ENCODE measurements at places on chromosomes 4 and X. TPM values are rescaled to one million over a fixed set of nuclear protein-coding genes. Genes with fewer than 3 reads are reported as not detected.
A peak's percentile ranks its signal among the peaks of the same experiment; 100 is the strongest.

GRCh38 chrX:31213941-31214340 lies 142.1 kb upstream of the FTHL17 start:
- no peaks in the 10 kb centered on the region for H3K36me3 ChIP-seq
- no peaks in the 10 kb centered on the region for H3K27me3 ChIP-seq
- H3K4me3 ChIP-seq = no peak overlapping the region
- DNase-seq = no peak

- no peak for DNase-seq
- no peak overlapping the region for H3K4me3 ChIP-seq
- H3K27me3 ChIP-seq = no peaks in the 10 kb centered on the region
- no peaks in the 10 kb centered on the region for H3K36me3 ChIP-seq
- H3K27ac ChIP-seq = no peak overlapping the region
Observed at GRCh38 chrX:126456136-126456535, 96.5 kb downstream of the DCAF12L1 start.

GRCh38 chr4:114386637-114387233 lies 211.9 kb upstream of the UGT8 start:
- H3K27ac ChIP-seq = no peak overlapping the region
- DNase-seq = peak; percentile 10
- H3K4me3 ChIP-seq = no peak overlapping the region
- no peaks in the 10 kb centered on the region for H3K36me3 ChIP-seq
- no peaks in the 10 kb centered on the region for H3K4me1 ChIP-seq

- no peaks in the 10 kb centered on the region for H3K27me3 ChIP-seq
- no peak overlapping the region for H3K27ac ChIP-seq
- no peak for DNase-seq
Observed at GRCh38 chr4:76061982-76062381, 12.5 kb upstream of the ART3 start.

TGIF2LX gene
- total RNA-seq = not detected

GRCh38 chr4:26496207-26496783 lies 6.0 kb upstream of the CCKAR start:
- DNase-seq = no peak
- no peaks in the 10 kb centered on the region for H3K4me1 ChIP-seq
- no peaks in the 10 kb centered on the region for H3K27me3 ChIP-seq
- no peaks in the 10 kb centered on the region for H3K36me3 ChIP-seq
- H3K4me3 ChIP-seq = no peak overlapping the region
- H3K27ac ChIP-seq = no peak overlapping the region

KLB gene
- total RNA-seq = not detected

- H3K27me3 ChIP-seq = no peaks in the 10 kb centered on the region
- H3K36me3 ChIP-seq = no peaks in the 10 kb centered on the region
- no peak overlapping the region for H3K27ac ChIP-seq
Observed at GRCh38 chr4:112251019-112251643, 19.5 kb downstream of the AP1AR start.

SPOCK3 gene
- not detected for total RNA-seq

DNA sequence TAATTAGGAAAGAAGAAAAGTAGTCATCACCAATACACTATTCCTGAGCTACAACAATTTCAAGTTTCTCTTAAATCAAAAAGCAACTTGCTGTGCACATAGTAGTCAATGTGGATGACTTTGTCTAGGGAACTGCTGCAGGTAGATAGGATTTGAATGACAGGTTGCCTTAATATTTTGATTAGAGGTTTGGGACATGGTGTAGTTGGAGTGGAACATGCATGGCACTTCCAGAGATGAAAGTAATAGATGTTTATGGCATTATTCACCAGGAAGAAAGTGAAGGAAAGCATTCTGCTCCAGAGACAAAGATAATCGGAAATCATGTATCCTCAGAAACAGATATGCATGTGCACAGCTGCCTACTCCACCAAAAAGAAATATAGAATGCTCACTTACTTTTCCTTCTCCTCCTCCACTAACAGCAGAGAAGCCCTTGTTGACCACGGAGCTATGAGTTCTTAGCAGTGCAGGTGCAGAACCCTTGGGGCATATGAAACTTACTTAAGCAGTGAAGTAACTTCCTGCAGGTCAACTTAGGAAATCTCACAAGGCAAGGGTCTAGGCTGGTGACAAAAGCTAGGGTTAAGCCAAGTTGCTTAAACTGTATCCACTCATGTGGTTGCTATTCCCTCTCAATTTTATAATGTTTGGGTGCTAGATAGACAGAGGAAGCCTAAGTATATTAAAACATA lies 390.8 kb downstream of the HNRNPD start:
- H3K4me1 ChIP-seq = no peaks in the 10 kb centered on the region
- no peak overlapping the region for H3K4me3 ChIP-seq
- no peaks in the 10 kb centered on the region for H3K36me3 ChIP-seq
- DNase-seq = no peak
- no peaks in the 10 kb centered on the region for H3K27me3 ChIP-seq

RASGEF1B gene
- total RNA-seq = 1.9 TPM

DOK7 gene
- total RNA-seq = not detected

- H3K4me1 ChIP-seq = no peaks in the 10 kb centered on the region
- H3K27ac ChIP-seq = no peak overlapping the region
- no peak overlapping the region for H3K4me3 ChIP-seq
Observed at GRCh38 chr4:185991770-185992169, 77.2 kb upstream of the TLR3 start.

ZNF711 gene
- 1.1 TPM for total RNA-seq

FAM241A gene
- total RNA-seq = 1.9 TPM

ZBTB33 gene
- 26.3 TPM for total RNA-seq

CLDN34 gene
- not detected for total RNA-seq

FRAS1 gene
- total RNA-seq = not detected

DNA sequence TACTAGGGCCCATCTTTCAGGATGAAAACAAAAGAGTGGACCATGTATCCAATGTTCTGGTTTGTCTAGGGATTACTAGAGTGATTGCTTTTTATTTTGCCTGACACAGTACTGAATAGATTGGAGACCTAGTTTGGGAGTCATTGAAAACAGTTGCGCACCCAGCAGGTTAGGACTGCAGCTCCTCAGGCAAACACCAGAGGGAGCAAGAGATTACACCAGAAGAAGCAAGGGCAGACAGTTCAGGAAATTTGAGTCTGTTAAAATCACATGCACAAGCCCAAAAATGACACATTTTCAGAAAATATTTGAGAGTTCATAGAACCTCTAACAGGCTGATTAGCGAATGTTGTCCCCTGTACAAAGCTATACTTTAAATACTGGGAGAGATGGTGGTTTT lies 55.6 kb downstream of the CYLC1 start:
- no peak overlapping the region for H3K4me3 ChIP-seq
- no peaks in the 10 kb centered on the region for H3K4me1 ChIP-seq
- no peak for DNase-seq

GRCh38 chrX:1361275-1361674 lies 24.7 kb downstream of the IL3RA start:
- no peaks in the 10 kb centered on the region for H3K27me3 ChIP-seq
- H3K4me1 ChIP-seq = no peaks in the 10 kb centered on the region
- DNase-seq = no peak

GRCh38 chr4:86664959-86665358 lies 70.8 kb downstream of the PTPN13 start:
- no peak overlapping the region for H3K27ac ChIP-seq
- H3K36me3 ChIP-seq = no peaks in the 10 kb centered on the region
- no peaks in the 10 kb centered on the region for H3K4me1 ChIP-seq
- no peak for DNase-seq

- H3K36me3 ChIP-seq = no peaks in the 10 kb centered on the region
- H3K4me3 ChIP-seq = no peak overlapping the region
- no peaks in the 10 kb centered on the region for H3K4me1 ChIP-seq
- no peaks in the 10 kb centered on the region for H3K27me3 ChIP-seq
Observed at GRCh38 chr4:94676970-94677369, 80.8 kb upstream of the BMPR1B start.

SSX3 gene
- not detected for total RNA-seq

DNA sequence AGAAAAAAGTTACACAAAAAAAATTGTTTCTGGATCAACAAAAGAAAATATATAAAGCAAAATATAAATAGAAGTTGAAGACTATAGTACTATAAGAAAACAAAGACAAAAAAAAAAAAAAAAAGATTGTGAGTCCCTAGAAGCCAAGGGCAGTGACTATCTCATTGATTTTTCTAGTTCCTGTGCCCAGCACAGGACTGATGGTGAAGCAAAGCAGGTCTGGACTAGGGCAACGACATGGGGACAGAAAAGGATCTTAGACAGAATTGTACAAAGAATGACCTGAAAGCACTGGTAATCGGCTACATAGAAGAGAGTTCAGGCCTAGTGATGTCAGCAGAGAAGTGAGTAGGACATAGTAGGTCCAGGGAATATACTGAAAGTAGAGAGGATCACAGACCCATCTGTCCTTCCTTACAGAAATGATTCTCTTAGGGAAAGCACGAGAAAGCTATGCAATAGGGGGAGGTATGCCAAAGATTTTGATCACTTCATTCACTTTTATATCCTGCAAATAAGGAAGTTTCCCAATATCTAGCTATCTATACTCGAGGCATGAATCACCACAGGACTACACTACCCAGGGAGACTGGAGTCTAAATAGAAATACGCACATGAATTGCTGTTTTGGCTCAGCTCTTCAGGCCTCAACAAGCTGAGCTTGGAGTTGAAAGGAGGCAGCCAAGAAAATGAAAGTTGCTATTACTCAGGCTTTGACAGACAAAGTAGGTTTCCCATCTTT lies 230.9 kb upstream of the GPC4 start:
- no peaks in the 10 kb centered on the region for H3K4me1 ChIP-seq
- no peaks in the 10 kb centered on the region for H3K36me3 ChIP-seq
- no peak for DNase-seq

GRCh38 chr4:851701-852430 lies 25.9 kb upstream of the CPLX1 start:
- no peak overlapping the region for H3K4me3 ChIP-seq
- no peaks in the 10 kb centered on the region for H3K27me3 ChIP-seq
- H3K36me3 ChIP-seq = peaks cover 40% of the 10 kb centered on the region
- H3K4me1 ChIP-seq = no peaks in the 10 kb centered on the region
- no peak for DNase-seq

DNA sequence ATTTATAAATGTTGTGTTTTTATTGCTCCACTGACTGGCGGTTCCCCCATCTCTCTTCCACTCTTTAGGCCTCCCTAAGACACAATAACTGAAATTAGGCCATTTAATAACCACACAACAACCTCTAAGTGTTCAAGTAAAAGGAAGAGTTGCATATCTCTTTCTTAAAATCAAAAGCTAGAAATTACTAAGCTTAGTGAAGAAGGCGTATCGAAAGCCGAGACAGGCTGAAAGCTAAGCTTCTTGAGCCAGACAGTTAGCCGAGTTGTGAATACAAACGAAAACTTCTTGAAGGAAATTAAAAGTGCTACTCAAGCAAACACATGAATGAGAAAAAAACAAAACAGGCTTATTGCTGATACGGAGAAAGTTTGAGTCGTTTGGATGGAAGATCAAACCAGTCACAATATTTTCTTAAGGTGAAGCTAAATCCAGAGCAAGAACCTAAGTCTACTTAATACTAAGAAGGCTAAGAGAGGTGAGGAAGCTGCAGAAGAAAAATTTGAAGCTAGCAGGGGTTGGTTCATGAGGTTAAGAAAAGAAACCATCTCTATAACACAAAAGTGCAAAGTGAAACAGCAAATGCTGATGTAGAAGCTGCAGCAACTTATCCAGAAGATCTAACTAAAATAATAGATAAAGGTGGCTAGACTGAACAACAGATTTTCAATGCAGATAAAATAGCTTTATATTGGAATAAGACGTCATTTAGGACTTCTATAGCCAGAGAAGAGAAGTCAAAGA lies 194.0 kb upstream of the TTC29 start:
- no peak overlapping the region for H3K4me3 ChIP-seq
- H3K27me3 ChIP-seq = no peaks in the 10 kb centered on the region
- no peak overlapping the region for H3K27ac ChIP-seq
- H3K36me3 ChIP-seq = no peaks in the 10 kb centered on the region
- no peaks in the 10 kb centered on the region for H3K4me1 ChIP-seq
